Activated T-helper 2 cell treated with anti-CD3 and anti-CD28 coated beads, Interferon-gamma antibody, Interleukin-2, Interleukin-4, amounts not matched to agents 10 μg/mL and 5 μg/mL and 100 μg/mL, durations not matched to agents 14 hours and 24 hours and 36 hours (primary cell): ENCODE measurements at places on chromosomes 5 and 9. TPM values are rescaled to one million over a fixed set of nuclear protein-coding genes. Genes with fewer than 3 reads are reported as not detected.

PCDHA8 gene
- not detected in 2 replicates for total RNA-seq

SPACA9 gene
- total RNA-seq: 1.1 and 1.3 TPM in 2 replicates

GAS1 gene
- 0.32 and 0.41 TPM in 2 replicates for total RNA-seq

PDCD1LG2 gene
- total RNA-seq: 1.7 and 2.0 TPM in 2 replicates

ANXA1 gene
- 28.6 and 32.2 TPM in 2 replicates for total RNA-seq

OR2Y1 gene
- not detected in 2 replicates for total RNA-seq

PCDHA4 gene
- total RNA-seq: not detected in 2 replicates

CRB2 gene
- total RNA-seq: not detected in 2 replicates

PCDHB9 gene
- not detected in 2 replicates for total RNA-seq

DNA sequence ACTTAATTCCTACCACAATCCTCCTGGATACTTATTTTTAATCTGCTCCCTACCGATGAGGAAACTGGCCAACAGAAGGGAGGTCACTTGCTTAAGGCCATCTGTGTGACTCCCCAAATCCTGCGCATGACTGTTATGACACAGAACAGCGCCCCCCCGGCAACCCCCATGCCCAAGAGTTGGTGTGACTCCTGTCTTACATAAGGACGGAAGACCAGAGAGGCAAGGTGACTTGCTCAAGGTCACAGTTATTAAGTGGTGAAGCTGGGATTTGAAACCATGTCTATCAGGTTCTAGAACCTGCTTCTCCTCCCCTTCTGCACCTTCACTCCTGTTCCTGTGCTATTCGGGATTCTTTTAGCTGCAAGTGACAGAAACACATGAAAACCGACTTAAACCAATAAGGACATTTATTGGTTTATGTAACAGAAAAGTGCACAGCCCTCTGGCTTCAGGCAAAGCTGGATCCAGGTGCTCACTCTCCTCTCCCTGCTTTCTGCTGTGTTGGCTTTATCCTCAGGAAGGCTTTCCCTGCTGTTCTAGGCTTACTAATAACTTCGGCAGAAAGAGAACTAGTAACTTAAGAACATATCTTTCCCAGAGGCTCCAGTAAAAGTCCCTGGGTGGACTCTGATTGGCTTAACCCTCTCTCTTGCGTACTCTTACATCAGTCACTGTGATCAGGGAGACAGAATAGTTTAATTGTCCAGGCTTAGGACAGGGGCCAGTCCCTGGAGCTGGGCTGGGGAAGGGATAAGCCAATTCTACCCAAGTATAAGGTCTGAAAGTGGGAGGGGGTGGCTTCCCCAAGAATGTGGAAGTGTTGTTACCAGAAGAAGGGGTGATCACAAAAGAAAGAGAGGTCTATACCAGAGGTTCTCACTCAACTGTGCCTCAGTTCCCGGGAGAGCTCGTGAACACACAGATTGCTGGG is 43.7 kb downstream of the FGF18 start:
- no peaks in the 10 kb centered on the region for H3K4me1 ChIP-seq
- H3K4me3 ChIP-seq: no peak overlapping the region
- peaks cover 5% of the 10 kb centered on the region for H3K27me3 ChIP-seq
- no peak overlapping the region for H3K27ac ChIP-seq

DNA sequence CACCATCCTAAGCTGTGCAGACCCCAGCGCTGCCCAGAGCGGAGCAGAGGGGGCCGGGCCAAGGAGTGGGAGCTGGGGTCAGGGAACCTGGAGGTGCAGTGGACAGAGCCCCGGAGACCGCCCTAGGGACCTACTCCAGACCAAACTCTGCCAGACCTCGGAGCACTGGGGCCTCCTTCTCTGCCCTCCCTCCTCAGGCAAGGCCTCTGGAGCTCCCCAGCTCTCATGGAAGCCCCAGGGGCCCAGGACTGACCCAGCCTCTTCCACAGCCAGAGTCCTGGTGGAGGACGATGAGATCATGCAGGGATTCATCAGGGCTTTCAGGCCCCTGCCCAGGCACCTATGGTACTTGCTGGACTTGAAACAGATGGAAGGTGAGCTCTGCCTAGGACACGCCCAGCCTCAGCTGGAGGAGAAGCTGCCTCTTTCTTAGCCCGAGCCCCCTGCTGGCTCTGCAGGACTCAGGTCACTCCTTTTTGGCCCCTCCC is 3.6 kb downstream of the PAEP start:
- no peak overlapping the region for H3K4me3 ChIP-seq
- no peaks in the 10 kb centered on the region for H3K36me3 ChIP-seq
- H3K27ac ChIP-seq: no peak overlapping the region
- no peaks in the 10 kb centered on the region for H3K4me1 ChIP-seq

GRCh38 chr5:81650987-81651386 is 99.9 kb downstream of the SSBP2 start:
- no peak overlapping the region for H3K4me3 ChIP-seq
- peaks cover 8% of the 10 kb centered on the region for H3K4me1 ChIP-seq
- H3K36me3 ChIP-seq: peaks cover 21% of the 10 kb centered on the region
- no peak for DNase-seq
- no peak overlapping the region for H3K27ac ChIP-seq

- peaks cover 21% of the 10 kb centered on the region for H3K4me1 ChIP-seq
- H3K27ac ChIP-seq: peak overlapping the region; percentile 84
- H3K4me3 ChIP-seq: no peak overlapping the region
- DNase-seq: no peak
These were observed 596 bp upstream of the ADAMTS6 start for GRCh38 chr5:65482296-65482735.

DNA sequence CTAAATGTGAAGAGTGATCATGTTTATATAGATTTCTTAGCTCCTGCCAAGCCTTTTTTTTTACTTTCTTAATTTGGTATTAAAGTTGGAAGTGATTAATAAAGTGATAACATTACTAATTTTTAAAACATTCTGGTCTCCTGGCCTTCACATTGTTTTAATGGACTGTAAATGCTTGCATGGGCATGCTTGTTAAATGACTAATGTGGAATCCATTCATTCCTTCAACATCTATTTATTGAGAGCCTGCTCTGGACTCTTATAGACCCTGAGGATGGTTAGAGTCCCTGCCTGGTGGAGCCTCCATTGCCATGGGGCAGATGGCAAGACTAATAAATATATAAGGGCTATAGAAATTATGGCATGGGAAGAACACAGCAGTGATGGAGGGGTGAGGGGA is 103.5 kb downstream of the NTRK2 start:
- H3K36me3 ChIP-seq: no peaks in the 10 kb centered on the region
- no peak for DNase-seq
- H3K27me3 ChIP-seq: no peaks in the 10 kb centered on the region
- H3K4me3 ChIP-seq: no peak overlapping the region

- H3K4me1 ChIP-seq: no peaks in the 10 kb centered on the region
- H3K4me3 ChIP-seq: no peak overlapping the region
- H3K27me3 ChIP-seq: peaks cover 17% of the 10 kb centered on the region
- no peak overlapping the region for H3K27ac ChIP-seq
These were observed 13.1 kb downstream of the PALM2AKAP2 start for GRCh38 chr9:109792951-109793546.

GRCh38 chr5:62718324-62718723 is 139.7 kb downstream of the LRRC70 start:
- no peak overlapping the region for H3K27ac ChIP-seq
- H3K27me3 ChIP-seq: peaks cover 19% of the 10 kb centered on the region
- H3K4me1 ChIP-seq: no peaks in the 10 kb centered on the region
- H3K4me3 ChIP-seq: no peak overlapping the region
- no peaks in the 10 kb centered on the region for H3K36me3 ChIP-seq

GRCh38 chr9:95045751-95046150 is 271.8 kb downstream of the FANCC start:
- H3K36me3 ChIP-seq: peaks cover 7% of the 10 kb centered on the region
- no peak for DNase-seq
- no peak overlapping the region for H3K27ac ChIP-seq
- no peak overlapping the region for H3K4me3 ChIP-seq
- H3K27me3 ChIP-seq: peaks cover 33% of the 10 kb centered on the region

GRCh38 chr5:3222924-3223323 is 372.7 kb upstream of the IRX1 start:
- H3K4me1 ChIP-seq: no peaks in the 10 kb centered on the region
- H3K27me3 ChIP-seq: no peaks in the 10 kb centered on the region
- H3K4me3 ChIP-seq: no peak overlapping the region
- DNase-seq: no peak
- H3K36me3 ChIP-seq: no peaks in the 10 kb centered on the region

GRCh38 chr9:108272349-108272899 is 583.4 kb downstream of the ACTL7B start:
- H3K4me1 ChIP-seq: no peaks in the 10 kb centered on the region
- H3K36me3 ChIP-seq: no peaks in the 10 kb centered on the region
- no peak for DNase-seq

DNA sequence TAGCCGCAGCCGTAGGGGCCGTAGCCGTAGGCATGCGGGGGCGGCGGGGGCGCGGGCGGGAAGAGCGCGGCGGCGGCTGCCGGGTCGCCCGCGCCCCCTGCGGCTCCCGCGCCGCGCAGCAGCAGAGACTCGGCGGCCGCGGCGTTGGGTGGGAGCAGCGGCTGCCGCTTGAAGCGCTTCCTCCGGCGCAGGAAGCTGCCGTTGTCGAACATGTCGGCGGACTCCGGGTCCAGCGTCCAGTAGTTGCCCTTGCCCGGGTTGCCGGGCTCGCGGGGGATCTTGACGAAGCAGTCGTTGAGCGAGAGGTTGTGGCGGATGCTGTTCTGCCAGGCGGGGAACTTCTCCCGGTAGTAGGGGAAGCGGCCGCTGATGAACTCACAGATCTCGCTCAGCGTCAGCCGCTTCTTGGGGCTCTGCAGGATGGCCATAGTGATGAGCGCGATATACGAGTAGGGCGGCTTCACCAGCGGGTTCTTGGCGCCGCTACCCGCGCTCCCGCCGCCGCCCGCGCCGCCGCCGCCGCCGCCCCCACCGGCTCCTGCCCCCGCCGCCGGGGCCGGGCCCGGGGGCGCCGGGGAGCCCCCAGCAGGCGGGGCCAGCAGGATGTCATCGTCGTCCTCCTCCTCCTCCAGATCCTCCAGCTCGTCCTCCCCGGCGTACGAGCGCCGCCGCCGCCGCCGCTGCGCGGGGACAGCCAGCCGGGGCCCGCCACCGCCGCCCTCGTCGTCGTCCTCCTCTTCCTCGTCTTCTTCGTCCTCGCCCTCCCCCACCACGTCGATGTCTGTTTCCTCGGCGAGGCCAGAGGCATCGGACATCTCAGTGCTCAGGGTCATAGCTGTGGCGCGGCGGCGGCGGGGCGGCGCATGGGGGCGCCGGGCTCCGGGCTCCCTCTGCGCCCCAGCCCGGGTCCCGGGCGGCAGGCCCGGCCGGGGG is 781 bp downstream of the FOXD1 start:
- peak overlapping the region; percentile 76 for H3K4me3 ChIP-seq
- H3K4me1 ChIP-seq: peaks cover 6% of the 10 kb centered on the region
- H3K36me3 ChIP-seq: no peaks in the 10 kb centered on the region
- H3K27ac ChIP-seq: no peak overlapping the region

GRCh38 chr5:157540707-157541446 is 34.7 kb downstream of the ADAM19 start:
- H3K4me3 ChIP-seq: peak overlapping the region; percentile 56
- H3K36me3 ChIP-seq: peaks cover 75% of the 10 kb centered on the region
- H3K27me3 ChIP-seq: no peaks in the 10 kb centered on the region
- peak overlapping the region; percentile 85 for H3K27ac ChIP-seq
- peaks cover 82% of the 10 kb centered on the region for H3K4me1 ChIP-seq

GRCh38 chr9:87567001-87567400 is 69.3 kb downstream of the DAPK1 start:
- DNase-seq: no peak
- H3K36me3 ChIP-seq: no peaks in the 10 kb centered on the region
- no peak overlapping the region for H3K4me3 ChIP-seq

GRCh38 chr9:101674165-101674564 is 64.3 kb downstream of the GRIN3A start:
- no peaks in the 10 kb centered on the region for H3K4me1 ChIP-seq
- no peak overlapping the region for H3K4me3 ChIP-seq
- H3K36me3 ChIP-seq: no peaks in the 10 kb centered on the region
